Urothelium cell line (cell line): ENCODE measurements at places on chromosomes 7 and 10.
A peak's percentile ranks its signal among the peaks of the same experiment; 100 is the strongest.

- peak; percentile 10 for DNase-seq
Observed at GRCh38 chr10:110083884-110084283, 76.1 kb downstream of the ADD3 start.

GRCh38 chr7:12805957-12806356 lies 118.5 kb downstream of the ARL4A start:
- DNase-seq, result no peak

- no peak for DNase-seq
Observed at GRCh38 chr10:28685717-28686116, 8.4 kb downstream of the BAMBI start.

DNA sequence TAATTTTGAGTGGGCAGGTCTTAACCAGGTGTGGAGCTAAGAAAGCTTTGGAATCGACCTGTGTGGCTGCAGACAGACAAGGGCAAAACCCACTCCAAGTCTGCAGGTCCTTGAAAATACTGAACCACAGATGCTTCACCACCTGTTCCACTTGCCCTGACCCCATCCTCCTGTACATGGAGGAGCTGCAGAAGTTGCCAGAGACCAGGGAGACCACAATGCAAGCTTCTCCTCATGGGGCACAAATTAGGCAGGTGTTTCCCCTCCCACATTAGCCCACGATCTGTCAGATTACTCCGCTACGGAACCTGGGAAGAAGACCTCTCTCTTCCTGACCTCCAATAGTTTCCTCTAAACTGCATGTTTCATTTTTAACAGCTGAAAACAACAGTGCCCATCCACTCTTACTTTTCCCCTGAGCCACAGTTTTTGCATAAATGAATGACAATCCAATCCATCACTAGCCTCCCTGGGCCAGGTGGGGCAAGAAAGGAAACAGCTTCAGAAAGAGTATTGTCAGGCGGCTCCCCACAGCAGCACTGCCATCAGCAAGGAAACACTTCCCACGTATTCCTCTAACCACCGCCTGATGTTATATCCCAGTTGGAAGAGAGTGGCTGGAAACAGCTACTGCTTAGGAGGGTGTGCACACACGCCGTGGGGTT lies 141.6 kb downstream of the PRKAG2 start:
- DNase-seq, result no peak

- DNase-seq, result peak; percentile 90
Observed at GRCh38 chr10:58856508-58857240, 319.8 kb upstream of the PHYHIPL start.

DNA sequence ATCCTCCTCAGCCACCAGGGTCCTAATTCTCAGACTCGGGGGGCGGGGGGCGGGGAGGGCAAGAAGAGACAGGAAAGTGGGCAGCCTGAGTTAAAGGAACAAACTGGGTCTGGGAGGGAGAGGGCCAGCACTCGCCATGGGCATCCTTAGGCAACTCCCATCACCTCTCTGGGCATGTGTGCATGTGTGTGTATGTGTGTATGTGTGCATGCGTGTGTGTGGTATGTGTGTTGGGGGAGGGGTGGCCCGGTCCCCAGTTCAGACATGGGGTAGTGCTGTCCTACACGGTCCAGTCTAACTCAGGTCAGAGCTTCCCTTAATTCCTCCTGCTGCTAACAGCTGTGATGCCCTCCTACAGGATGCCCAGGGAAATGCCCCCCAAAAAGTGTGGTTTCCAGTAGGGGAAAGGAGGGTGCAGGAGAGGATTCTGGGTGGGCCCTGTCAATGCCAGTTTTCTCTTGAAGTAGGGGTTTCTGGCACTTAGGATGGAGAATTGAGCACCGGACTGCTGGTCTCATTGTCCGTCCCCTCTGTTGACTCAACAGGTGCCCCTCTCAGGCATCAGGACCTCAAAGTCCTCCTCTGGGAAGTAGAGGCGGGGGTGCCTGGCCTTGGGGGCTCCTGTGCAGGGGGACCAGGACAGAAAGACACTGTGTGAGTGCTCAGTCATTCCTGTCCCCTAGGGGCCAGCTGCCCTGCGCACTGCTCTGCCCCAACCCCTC lies 15.1 kb upstream of the ZMIZ1 start:
- no peak for DNase-seq

- DNase-seq, result no peak
Observed at GRCh38 chr7:2912684-2913439, 68.8 kb upstream of the GNA12 start.

GRCh38 chr7:45173596-45174327 lies 16.2 kb downstream of the RAMP3 start:
- DNase-seq, result no peak

DNA sequence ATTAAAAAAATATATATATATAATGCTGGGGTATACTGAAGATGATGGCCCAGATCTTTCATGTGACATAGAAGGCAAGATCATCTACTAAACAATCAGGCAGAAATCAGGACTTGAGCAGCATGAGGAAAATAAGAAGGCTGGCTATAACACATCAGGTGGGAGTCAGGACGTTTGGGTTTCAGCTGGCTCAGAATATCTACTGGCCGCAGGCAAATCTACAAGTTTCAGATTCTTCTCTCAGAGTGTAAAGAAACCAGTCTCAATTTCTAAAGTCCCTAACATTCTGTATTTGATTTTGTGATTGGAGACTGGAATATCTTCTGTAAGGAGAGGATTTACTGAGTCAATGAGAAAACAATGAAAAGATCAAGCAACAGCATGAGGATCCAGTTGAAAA lies 37.7 kb upstream of the FAM3C start:
- DNase-seq, result no peak

DNA sequence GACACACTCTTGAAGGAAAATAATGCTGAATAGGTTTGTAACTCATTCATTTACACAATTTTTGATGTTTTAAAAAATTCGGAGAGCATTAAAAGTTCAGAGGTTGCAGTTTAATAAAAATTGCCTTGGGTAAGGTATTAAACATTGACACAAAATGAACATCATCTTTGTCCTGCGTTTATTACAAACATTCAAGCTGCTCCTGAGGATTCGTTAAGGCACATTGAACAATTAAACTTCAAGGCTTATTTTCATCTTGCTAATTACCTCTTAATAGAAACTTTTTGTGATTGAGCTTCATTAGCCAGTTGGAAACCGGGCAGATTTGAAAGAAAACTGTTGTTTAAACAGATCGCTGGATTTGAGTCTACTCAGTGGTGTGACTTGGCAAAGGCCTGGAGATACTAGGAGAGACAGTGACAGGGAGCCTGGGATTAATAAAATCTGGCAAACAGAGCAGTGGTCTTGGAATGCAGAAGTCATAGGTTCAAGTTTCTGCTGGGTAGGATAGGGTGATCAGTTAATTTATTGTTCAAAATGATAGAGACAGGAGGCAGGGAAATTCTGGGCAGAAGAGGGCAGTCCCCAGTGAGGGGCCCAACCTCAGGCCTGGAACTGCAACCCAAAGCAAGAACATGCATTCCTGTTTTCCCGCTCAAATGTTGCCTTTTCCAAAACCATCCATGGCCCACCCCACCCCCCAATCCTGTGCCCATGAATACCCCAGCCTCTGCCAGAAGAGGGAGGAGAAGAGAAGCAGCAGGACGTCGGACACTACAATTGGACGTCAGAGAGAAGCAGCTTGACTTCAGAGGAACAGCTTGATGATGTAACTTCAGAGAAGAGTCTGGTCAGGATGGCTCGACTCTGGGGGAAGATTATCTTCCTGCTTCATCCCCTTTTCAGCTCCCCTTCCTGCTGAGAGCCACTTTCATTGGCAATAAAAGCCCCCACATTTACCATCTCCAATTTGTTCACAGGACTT lies 43.5 kb upstream of the SLC35G1 start:
- no peak for DNase-seq

GRCh38 chr7:156577645-156578577 lies 62.7 kb upstream of the RNF32 start:
- no peak for DNase-seq

GRCh38 chr10:106830471-106830870 lies 334.0 kb downstream of the SORCS1 start:
- DNase-seq, result no peak

- DNase-seq, result no peak
Observed at GRCh38 chr10:132272231-132272971, 35.3 kb downstream of the STK32C start.

- no peak for DNase-seq
Observed at GRCh38 chr7:122746948-122747347, 44.2 kb upstream of the RNF148 start.

GRCh38 chr7:95509199-95509598 lies 23.5 kb downstream of the ASB4 start:
- peak; percentile 40 for DNase-seq

DNA sequence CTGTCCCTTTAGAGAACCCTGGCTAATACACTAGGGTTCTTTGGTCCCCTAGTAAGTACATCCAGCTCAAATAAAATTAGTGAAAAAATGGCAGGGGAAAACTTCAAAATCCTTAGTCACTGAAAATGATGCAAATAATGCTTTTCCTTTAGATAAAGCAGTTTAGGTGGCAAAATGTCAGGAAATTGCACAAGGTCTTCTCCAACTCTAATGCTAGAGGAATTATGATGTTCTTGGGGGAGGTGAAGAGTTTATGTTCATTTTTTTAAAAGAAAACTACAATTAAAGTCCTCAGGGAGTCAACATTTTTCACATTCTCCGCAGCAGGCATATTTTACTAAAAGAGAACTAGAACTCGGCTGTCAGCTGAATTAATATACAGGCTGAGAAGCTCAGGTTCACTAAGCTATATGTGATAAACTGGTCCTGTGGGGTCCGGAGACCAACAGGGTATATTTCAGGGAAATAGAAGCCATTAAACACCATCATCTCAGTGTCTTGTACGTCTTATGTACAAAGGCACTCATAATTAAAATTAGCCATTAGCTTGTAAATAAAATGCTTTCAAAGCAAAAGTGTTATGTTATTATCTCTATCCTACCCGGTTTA lies 1164.7 kb upstream of the AUTS2 start:
- DNase-seq, result no peak

DNA sequence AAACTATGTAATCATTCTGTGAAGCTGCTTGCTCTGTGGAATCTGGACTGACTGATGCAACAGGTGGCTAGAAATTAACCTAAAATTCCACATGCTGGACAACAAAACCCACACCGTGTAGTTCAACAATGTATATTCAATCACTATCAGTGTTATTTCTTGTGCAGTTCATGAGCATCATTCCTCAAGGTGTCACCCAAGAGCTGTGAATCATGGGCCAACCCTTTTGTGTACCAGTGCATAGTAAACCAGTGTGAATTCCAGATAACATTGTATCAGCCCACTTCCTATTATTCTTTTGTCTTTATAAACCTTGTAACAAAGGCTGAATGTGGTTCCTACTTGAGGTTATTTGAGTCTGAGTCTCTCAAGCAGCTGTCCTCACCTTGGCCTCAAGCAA lies 905.2 kb upstream of the ZNF722 start:
- no peak for DNase-seq

DNA sequence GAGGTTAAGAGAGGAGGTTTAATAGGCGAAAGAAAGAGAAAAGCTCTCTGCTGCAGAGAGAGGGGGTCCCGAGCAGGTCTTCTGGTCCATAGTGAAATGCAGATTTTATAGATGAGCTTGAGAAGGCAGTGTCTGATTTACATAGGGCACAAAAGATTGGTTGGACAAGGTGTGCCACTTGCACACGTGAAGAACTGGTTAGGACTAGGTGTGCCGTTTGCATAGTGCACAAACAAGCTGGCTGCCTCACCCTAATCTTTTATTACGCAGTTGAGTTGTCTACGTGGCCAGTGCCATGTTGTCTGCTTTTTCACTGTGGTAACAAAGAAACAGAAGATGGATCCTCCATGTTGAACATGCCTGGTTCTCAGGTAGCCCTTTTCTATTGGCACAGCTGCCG lies 82.6 kb downstream of the AMPH start:
- no peak for DNase-seq

- peak; percentile 71 for DNase-seq
Observed at GRCh38 chr10:84613336-84614021, 285.1 kb downstream of the CCSER2 start.
